ENCODE measurements at places on chromosomes 2 and 18.

- DNase-seq: no peak
These were observed 71.4 kb upstream of the CXCR4 start for GRCh38 chr2:136189221-136189782.

GRCh38 chr2:41540272-41540998, 507.4 kb upstream of the PKDCC start:
- DNase-seq: no peak

DNA sequence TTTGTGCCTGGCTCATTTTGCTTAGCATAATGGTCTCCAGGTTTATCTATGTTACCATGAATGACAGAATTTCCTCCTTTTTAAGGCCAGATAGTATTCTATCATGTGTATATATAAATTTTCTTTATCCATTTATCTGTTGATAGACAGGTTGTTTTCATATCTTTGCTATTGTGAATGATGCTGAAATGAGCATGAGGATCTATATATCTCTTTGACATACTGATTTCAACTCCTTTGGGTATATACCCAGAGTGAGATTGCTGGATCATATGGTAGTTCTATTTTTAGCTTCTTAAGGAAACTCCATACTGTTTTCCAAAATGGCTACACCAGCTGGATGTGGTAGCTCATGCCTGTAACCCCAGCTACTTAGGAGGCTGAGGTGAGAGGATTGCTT, 86.4 kb upstream of the LTBP1 start:
- DNase-seq: no peak

DNA sequence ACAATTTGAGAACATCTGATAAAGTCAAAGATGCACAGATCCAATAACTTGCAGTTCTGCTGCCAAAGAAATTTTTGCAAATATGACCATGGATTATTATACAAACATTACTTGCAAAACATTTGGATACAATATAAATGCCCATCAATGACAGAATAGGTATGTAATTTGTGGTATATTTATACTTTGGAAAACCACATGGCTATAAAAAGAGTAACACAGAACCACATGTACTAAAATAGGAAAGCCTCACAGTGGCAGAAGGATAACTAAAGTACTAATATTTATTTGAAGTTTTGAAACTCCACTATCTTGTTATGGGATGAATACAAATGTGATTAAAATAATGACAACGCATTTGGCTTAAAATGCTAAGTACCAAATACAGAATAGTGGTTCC, 51.8 kb upstream of the DNAJC10 start:
- no peak for DNase-seq

GRCh38 chr18:76374330-76375281, 120.4 kb downstream of the ZNF516 start:
- no peak for DNase-seq

DNA sequence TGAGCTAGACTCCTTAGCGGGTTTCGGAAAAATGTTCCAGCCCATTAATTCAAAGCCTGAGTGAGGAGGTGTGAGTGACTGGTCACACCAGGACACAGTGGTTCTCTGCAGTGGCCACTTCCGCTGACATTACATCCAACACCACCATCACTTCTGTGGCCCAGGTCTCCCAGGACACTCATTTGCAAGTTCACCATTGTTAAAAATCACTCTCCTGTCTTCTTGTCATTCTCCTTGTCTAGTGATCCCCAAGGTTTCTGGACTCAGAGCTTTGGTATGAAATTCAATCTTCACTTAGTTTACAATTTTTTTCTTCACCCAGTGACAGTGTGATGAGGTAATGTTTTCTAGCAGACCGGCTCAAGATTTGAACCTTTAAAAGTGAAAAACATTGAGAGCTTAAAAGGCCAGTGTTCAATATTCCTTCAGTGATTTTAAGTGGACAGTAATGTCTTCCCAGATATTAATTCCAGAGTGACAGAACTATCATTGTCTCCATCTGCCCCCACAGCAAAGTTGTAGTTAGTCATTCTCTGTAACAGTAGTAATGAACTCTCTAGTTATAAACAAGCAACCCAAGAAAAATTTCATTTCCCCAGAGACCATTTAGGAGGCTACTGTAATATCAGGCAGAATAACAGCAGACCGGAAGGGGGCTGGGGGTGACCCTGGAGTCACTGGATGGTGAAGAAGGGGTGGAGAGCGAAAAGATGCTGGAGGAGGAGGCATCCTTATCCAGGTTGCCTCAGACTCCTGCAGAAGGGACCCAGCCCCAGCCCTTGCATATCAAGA, 164.9 kb downstream of the GFPT1 start:
- DNase-seq: no peak

GRCh38 chr18:70329071-70329470, 40.2 kb downstream of the SOCS6 start:
- DNase-seq: no peak

- DNase-seq: no peak
These were observed 80.5 kb upstream of the AFF3 start for GRCh38 chr2:100222844-100223243.

DNA sequence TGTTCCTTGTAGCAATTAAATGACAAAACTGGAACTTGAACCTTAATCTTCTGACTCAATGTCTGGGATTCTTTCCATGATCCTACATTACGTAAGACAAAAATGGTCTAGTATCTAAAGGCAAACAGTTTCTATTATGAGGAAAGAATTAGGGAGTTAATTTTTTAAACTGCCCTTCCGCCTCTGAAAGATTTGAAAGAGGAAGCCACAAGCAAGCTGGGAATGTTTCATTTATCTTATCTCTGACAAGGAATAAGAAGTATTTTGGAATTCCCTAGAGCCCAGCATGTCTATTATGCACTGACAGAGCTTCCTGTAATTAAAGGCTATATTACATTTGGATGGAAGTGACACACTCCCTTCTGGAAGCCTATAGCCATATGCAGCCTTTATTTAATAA, 558.8 kb upstream of the CDH2 start:
- no peak for DNase-seq

GRCh38 chr2:219274361-219274921, 4.7 kb upstream of the DNAJB2 start:
- DNase-seq: no peak

GRCh38 chr2:89811295-89811694, 1119.8 kb downstream of the RPIA start:
- no peak for DNase-seq

- no peak for DNase-seq
These were observed 47.9 kb downstream of the ANKMY1 start for GRCh38 chr2:240509667-240510512.

GRCh38 chr2:191489177-191489576, 188.8 kb upstream of the NABP1 start:
- no peak for DNase-seq

DNA sequence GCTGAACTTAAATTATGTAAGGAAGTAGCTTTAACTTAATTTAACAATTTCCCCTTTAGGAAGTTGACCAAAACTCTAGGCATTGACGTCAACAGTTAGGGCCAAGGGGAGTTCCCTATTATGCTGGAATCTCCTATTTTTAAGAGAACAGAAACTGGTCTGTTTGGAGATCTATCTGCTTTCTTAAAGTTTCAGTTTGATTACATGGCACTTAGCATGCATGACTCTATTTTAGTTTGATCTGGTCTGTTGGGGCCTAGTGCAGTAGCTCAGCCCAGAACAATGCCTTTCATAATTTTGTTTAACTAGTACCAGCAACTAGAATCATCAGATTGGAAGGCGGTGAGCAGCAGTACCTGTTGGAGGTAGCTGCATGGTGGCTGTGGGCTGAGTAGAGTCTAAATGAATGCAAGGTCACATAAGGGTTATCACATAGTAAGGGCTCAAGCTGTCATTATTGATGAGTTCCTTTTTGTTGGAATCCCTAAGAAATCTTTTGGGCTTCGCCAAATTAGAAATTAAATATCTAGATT, 60.5 kb upstream of the ZNG1B start:
- DNase-seq: no peak

GRCh38 chr18:22813648-22814328, 119.3 kb upstream of the RBBP8 start:
- peak; percentile 60 for DNase-seq

- DNase-seq: no peak
These were observed 107.0 kb downstream of the RNF144A start for GRCh38 chr2:7024261-7024660.

DNA sequence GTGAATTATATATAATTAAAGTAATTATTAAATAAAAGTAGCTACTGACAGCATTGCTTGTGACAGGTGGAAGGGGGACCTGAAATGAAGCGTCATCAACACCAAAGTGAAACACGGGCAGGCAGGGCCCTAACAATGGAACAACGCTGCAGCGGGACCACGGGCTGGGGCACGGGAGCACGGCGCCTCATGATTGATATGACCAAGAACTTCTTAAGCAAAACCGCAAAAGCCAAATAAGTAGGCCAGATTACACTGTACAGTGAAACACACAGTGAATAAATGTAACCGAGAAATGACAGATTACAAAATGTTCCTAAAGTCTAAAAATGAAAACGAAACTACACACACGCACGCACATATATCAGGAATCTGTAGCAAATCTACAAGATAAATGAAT, 81.4 kb downstream of the SNTG2 start:
- DNase-seq: no peak

GRCh38 chr2:12169721-12170120, 423.3 kb downstream of the LPIN1 start:
- DNase-seq: peak; percentile 31

GRCh38 chr18:79937103-79937860, 14.2 kb downstream of the SLC66A2 start:
- no peak for DNase-seq

DNA sequence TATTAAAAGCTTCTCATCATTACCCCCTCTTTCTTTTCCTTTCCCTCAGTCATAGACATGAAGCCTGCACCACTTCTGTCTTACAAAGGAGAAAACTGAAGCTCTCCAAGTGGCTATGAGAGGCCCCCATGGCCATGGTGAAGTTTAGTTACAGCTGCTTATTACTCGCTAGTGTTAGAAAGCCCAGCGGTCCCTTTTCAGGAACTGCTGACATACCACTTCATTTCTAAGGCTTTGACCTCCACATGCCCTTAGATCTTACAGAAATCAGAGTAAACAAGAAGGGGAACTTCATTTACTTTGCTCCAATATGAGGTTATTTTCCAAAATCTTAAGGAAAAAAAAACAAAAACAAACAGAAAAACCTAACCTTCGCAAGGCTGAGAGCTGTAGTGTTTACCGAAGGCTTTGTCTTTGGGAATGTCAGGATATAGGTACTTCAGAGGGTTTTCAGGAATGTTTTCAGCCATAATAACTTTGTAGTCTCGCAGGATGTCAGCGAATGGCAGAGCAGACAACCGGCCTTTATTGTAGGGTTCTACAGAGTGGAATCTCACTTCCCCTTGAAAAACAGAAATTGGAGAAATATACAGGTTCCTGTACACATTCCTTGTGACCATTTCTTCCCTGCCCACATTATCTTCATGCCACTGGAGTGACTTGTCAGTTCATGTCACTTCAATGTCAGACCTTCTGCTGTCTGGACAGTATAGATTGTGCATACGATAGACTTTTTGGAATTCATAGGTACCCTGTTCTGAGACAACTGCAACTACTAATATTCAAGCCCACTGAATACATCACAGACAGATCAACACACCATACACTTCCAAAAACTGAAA, 18.8 kb upstream of the STAT1 start:
- DNase-seq: no peak

GRCh38 chr2:240401781-240402551, 33.5 kb upstream of the GPC1 start:
- no peak for DNase-seq

DNA sequence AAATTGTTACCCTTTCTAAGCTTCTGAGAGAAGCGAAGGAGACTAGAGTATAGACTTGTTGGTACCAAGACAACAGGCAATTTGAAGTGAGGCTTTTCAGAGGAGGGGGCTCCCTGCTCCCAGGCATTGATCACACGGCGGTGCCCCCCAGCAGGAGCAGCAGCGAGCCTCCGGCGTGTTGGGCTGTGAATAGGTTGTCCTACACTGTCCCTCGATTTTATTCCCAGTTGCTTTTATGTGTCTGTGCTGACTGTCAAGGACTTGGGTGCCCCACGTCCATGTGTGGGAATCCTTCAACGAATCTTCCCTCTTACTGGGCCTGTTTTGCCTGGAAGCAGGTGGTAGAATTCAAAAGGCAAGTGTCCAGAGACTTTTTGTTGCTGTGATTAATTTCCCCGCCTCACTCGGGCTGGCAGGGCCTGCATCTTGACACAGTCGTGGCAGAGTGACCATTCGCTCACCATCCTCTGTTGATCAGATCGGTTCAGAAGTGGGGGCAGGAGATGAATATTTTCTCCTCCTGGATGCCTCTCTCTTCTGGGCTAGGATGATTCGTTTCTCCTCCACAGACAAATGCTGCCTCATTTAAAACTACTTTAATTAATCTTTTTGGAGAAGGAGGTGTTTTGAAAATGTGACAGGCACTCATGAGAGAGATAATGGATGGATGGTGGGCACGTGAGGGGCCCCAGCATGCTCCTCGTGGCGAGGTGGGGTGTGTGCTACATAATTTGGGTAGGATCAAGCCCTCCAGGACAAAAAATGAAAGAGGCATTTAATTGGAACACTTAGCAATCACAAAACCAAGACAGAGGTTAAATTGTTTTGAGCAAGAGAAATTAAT, 77.6 kb downstream of the SMIM21 start:
- DNase-seq: no peak

- DNase-seq: peak; percentile 76
These were observed 1.7 kb downstream of the LYPD1 start for GRCh38 chr2:132668189-132668823.

DNA sequence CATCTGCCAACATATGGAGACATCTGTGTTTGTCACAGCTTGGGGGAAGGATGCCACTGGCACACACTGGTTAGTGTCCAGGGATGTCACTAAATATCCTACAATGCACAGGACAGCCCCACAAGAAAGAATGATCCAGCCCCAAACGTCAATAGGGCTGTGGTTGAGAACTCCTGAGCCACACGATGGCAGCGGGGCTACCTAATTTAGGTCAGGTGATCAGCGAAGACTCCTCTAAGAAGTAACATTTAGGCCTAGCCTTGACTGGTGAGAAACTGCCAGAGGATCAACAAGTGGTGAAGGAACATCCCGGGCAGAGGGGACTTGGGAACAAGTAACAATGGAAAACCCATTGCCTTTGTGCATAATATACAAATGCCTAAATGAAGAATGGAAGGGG, 5.0 kb upstream of the TGIF1 start:
- DNase-seq: no peak

Data from neural progenitor cell (in vitro differentiated cells).